CD4-positive, alpha-beta T cell (primary cell): ENCODE measurements at places on chromosomes 4 and X.

DNA sequence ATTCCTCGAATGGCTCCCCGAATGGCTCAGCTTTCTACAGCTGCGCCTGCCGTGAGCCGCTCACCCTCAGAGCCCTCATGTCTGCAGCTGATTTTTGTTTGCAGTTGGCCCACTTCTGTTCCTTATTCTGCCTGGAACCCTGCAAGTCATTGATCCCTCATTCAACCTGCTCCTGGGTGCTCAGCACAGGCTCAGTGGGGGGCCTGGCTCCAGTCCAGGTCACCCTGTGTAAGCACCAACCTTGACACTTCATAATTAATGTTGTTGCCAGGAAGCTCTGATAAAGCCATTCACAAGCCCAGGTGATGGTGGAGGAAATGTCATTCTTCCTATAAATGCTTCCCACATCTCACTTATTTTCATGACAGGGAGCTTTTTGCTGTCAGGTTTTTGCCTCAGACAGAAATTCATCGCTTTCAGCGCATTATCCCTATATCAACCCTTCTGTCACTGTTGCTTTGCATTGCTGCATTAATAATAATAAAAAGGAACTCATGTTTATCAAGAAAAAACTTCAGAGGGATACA lies 85.7 kb downstream of the F11 start:
- DNase-seq: no peak

DNA sequence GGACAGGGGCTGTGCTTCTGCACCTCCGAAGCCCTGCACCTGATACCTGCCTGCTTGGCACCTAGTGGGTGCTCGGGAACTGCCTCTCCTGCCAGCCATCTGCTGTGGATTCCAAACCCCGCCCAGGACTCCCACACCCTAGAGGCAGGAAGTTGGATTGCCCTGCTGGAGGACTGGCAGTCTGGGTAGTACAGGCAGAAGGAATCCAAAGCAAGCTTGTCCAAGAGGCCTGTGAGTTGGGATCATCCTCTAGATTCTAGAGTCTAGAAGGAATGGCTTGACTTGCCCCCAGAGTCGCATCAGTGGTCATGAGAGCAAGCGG lies 64.6 kb upstream of the MTM1 start:
- DNase-seq: no peak

DNA sequence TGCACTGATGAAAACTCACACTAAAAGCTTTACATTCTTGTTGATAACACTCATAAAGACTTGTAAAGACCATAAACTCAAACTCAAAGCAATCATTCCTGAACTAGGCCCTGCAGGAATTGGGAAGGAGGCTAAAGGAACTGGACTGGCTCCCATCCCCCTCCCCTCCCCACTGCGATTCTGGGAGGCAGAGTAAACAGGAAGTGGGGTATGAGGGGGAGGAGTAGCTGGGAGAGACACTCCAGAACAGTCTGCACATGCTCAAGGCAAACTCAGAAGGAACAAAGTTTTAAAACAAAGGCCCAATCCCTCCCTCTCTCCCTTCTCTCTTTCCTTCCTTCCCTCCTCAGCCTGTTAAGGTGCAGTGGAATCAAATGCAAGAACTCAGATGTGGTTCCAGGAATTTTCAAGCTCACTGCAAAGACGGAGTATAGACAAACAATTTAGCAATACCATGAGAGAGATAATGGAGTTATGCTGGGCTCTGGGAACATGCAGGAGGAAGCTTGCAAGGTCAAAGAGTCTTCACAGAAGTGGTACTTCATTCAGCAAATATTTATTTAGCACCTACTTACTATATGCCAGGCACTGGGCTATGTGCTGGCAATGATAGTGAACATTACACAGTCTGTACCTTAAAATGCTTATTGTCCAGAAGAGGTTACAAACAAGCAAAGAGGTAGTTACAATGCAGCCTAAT lies 15.9 kb downstream of the MID1IP1 start:
- no peak for DNase-seq

DNA sequence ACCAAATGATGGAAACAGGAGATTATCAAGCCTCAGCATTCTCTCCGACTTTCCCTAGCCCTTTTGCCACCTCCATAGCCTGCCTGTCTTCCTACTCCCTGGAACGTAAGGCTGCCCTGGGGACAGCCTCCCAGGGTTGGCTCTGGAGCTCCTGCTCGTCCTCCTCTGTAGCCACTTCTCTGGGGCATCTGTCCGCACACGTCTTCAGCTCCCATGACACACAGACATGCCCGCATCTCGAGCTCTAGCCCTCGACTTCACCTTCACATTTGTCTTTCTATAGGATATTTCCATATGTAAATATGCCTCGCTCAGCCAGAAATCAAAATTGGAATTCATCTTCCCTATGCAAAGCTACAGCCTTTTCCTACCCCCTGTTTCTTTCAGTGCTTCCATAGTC lies 67.7 kb downstream of the TSC22D3 start:
- DNase-seq: no peak

DNA sequence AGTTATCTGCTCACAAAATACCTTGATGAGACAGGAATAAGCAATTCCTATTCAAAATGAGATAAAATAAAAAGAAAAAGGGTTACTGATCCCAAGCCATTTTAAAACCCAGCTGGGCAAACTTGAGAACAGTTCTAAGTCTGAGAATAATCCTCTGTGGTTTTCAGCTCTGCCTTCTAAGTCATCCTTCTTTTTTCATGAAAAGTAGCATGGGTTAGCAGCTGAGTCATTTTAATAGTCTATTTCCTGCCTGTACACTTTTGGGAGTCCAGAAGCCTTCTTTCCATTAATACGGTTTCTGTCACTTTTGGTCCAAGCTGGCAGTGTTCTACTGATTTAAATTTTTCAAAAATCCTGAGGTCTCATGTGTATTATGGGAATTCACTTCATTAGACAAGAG lies 374.3 kb downstream of the IQCM start:
- no peak for DNase-seq

GRCh38 chr4:72786401-72786990 lies 217.5 kb upstream of the ADAMTS3 start:
- no peak for DNase-seq

GRCh38 chr4:124684301-124684700 lies 28.2 kb downstream of the ANKRD50 start:
- DNase-seq: no peak

DNA sequence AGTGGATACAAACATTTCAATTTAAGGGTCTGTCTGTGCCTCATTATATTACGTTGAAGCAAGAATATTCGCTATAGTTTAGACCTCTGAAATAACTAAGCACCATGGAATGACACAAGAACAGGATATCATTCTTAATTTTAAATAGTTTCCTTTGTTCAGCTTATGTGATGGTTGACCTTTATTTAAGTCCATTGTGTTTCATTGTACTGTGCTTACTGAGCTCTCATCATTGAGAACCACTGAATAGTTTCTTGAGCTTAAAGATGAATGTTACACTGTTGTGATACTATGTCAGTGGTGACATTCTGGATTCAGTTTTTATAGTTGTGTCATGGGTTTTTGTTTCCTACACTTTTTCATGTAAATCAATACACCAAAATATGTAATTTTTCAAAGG lies 239.3 kb downstream of the RPA4 start:
- DNase-seq: no peak

GRCh38 chr4:4439782-4440181 lies 52.9 kb downstream of the NSG1 start:
- no peak for DNase-seq

DNA sequence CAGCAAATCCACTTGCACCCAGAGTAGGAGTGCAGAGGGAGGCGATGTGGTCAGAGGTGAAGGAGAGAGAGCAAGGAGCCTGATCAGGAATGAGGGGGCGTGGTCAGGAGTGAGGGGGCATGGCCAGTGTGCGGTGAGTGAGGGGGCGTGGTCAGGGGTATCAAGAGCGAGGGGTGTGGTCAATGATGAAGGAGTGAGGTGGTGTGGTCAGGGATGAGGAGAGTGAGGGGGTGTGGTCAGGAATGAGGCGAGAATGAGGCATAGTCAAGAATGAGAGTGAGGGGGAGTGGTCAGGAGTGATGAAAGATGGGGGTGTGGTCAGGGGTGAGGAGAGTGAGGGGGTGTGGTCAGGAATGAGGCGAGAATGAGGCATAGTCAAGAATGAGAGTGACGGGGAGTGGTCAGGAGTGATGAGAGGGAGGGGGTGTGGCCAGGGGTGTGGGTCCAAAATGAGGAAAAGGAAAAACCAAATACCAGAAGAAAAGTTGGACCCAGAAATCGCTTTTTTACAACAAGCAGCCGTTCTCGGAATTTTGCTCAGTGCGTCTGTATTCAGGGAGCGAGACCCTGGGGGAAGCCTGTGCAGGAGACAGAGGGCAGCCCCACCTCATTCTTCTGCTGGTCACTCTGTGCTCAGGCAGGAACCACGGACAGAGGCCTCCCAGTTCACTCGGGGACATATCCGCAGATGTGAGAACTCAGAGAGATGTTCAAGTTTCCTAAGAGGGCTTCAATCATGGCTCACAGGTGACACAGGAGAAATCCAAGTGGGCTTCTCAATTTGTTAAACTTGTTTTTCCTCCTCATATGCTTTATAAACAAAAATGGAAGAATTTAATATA lies 47.5 kb downstream of the MAGEA1 start:
- DNase-seq: no peak

- DNase-seq: no peak
Measured at GRCh38 chr4:145418739-145419138, 62.9 kb upstream of the SMAD1 start.

DNA sequence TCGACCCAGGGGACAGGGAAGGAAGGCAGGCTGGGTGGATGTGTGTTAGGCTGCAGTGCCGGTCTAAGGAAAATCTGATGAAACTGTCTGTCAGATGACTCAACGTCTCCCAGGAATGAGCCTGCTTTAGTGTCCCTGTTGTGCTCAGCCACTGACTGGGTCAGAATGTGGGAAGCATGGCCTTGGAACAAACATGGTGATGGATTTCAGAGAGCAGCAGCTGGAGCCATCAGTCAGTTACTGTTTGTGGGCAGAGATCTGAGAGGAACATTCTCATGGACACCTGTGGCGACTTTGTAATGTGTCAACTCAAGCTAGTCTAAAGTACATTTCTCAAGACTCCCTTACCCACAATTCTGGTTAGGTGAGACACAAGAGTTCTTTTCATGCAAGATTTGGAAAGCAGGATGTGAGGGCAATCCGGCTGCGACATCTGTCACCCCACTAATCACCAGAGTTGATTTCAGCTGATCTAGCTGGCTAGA lies 63.2 kb downstream of the ANAPC10 start:
- no peak for DNase-seq

GRCh38 chr4:152588869-152589268 lies 53.0 kb upstream of the FBXW7 start:
- no peak for DNase-seq

DNA sequence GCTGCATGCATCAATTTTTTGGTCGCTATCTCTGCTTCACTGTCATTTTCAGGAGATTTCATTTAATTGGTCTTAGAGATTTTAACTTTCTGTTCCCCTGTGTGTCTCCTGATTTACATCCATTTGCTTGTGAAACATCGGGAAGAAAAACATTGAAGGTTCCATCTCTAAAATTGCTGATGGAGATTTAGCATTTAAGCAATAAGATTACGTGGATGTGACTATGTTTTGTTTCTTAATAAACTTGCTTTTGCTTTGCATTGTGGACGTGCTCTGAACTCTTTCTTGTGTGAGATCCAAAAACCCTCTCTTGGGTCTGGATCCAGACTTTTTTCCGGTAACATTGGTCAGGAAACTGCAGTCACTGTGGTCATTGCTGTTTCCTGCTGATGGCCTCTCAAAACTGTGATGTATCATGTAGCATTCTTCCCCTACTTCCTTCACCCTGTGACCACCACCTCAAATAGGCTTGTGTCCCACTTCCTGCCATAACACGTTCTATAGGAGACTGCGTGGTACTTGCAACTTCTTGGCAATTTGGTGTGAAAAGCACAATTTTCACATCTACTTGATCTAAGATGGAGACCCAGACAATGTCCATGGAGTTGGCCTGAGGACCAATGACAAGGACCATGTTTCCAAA lies 4.9 kb downstream of the CXCL2 start:
- DNase-seq: no peak

GRCh38 chr4:83232082-83232481 lies 52.5 kb downstream of the COQ2 start:
- no peak for DNase-seq

GRCh38 chr4:108301545-108302251 lies 133.0 kb upstream of the LEF1 start:
- no peak for DNase-seq

DNA sequence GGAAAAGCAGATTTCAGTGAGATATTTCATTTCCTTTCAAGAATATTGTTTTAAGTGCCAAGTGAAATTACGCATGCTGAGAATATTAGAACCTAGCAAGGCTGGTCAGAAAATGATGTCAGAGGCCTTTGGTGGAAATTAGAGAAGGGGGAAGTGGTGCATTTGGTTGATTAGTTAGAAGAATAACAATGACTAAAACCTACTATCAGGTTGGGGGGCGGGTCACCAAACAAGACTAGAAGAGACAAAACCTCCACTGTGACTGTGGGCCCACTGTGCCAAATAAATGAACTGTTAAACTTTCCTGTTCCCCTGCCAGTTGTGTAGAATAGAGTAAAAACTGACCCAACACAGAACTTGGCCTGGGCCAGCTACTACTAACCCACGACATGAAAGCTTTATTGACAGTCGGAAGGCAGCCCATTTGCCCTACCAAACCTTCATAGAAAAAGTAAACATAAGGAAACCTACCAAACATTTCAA lies 2.9 kb downstream of the RAPGEF2 start:
- no peak for DNase-seq

- DNase-seq: no peak
Measured at GRCh38 chr4:86181585-86181984, 178.3 kb downstream of the MAPK10 start.

GRCh38 chr4:87819281-87819919 lies 13.4 kb upstream of the MEPE start:
- no peak for DNase-seq

DNA sequence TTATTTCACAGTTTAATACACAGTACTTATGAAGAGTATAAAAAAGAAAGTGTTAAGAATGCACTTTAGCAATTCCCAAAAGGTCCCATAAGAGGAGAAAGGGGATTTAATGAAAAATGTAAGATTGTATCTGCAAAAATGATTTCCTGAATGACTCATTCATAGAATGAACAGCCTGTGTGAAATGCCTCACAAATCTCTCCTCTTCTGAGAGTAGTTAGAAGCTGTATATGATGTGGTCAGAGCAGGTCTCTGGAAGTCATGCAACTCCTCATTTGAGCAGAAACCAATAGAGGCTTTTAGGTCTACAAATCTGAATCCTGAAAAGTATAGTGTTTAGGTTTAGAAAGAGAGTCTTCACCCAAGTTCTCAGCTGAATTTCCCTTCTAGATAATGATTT lies 381.3 kb upstream of the INTU start:
- no peak for DNase-seq

- DNase-seq: no peak
Measured at GRCh38 chrX:154138857-154139256, 5.2 kb upstream of the OPN1LW start.

DNA sequence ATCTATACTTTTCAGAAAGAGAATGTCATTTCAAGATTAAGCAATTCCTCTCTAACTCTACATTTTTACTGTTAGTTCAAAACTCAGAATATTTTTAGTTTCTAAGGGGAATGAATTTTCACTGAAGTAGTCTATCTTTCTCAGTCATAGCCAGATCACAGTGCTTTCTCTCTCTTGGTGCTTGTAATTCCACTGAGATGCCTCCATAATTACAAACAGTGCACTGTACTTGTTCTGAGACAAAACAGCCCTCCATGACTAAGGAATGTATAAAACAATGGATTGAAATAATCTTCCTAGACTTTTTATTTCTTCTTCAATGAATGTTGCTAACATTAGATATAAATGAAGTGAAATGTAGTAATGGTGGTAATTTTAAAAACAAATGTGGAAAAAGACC lies 603.2 kb upstream of the FAM241A start:
- no peak for DNase-seq

GRCh38 chr4:105594099-105595010 lies 41.9 kb downstream of the ARHGEF38 start:
- no peak for DNase-seq

- no peak for DNase-seq
Measured at GRCh38 chrX:69197690-69198089, 32.4 kb upstream of the PJA1 start.
